ENCODE measurements at places on chromosomes 7 and 10.

DNA sequence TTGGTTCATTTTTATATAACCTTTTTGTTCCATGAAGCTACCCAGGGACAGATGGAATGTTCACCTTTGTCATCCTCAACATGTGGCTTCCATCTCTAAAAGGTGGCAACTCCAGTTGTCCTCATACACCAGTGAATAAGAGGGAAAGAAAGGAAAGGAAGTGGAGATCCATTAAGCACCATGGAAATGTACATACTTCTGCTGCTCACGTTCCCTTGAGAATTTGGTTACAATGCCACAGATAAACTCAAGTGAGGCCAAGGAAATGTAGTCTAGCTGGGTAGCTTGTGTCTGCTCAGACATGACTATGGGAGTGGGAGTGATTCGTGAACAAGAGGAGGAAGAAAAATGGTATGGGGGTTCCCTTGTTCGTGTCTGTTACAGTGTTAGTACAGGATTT is 237.1 kb upstream of the FAM3C start:
- no peak for DNase-seq

DNA sequence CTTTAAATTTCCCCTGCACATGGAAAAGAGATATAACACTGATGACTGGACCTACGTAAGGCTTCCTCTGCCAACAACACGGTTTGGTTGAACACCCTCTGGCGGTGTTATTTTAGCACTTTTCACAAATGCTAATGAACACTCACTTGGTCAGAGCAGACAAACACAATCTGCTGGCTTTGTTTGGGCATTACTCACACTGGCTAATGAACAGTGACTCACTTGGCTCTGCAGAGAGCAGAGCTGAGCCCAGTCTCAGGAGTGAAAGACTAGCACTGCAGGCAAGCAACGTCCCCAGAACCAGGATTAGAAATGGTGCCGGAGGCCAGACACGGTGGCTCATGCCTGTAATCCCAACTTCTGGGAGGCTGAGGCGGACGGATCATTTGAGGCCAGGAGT is 430.8 kb downstream of the PLXNA4 start:
- DNase-seq: peak; percentile 94

- DNase-seq: no peak
Measured at GRCh38 chr10:73905256-73906020, 5.5 kb upstream of the PLAU start.

DNA sequence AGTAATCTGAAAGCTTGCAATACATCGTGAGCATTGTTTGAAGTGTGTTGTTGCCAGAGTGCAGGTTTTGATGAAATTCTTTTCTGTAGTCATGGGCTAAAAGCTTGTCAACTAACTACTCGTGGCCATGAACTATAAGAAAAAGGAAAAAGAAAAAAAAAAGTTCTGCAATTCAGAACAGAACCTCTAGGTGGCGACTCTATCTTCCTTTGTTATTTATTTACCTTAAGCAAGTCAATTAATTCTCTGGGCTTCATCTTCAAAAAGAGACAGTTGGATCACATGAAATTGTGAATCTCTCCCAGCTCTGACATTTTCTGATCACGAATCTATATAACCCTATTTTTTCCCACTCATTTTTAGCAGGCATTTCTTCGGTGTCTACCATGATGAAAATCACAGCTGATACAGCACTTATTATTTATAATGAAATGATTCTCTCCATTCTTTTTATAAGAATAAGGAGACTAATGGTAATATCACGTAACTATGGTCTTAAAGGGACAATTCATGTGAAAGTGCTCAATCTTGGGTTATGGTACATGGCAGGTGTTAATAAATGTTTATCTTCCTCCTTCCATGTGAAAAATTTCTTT is 18.8 kb downstream of the TMEM196 start:
- DNase-seq: peak; percentile 47

- DNase-seq: no peak
Measured at GRCh38 chr7:140190588-140190987, 13.8 kb upstream of the KDM7A start.

GRCh38 chr10:5618829-5619228 is 47.6 kb downstream of the ASB13 start:
- DNase-seq: no peak

DNA sequence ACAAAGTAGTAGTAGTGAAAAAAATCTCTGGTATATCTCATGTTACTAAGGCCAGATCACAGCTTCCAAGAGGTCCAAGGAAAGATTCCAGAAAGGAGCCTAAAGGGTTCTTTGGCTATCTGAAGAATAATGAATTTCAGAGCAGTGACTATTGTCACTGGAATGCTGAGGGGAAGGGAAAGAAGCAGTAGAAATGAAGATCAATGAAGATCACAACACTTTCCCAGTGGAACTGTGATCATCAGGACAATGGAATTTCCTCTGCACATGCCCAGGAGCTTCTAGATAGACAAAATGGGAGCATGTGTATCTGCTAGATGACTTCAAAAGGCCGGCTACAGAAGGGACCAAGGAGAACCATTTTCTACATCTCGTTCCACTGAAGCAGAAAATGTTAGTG is 219.5 kb upstream of the PHYHIPL start:
- DNase-seq: no peak

- no peak for DNase-seq
Measured at GRCh38 chr10:10730471-10731043, 287.1 kb upstream of the CELF2 start.
